ENCODE measurements at places on chromosomes 2 and 18.

GRCh38 chr18:35611518-35611917 lies 30.0 kb downstream of the GALNT1 start:
- no peak for DNase-seq

DNA sequence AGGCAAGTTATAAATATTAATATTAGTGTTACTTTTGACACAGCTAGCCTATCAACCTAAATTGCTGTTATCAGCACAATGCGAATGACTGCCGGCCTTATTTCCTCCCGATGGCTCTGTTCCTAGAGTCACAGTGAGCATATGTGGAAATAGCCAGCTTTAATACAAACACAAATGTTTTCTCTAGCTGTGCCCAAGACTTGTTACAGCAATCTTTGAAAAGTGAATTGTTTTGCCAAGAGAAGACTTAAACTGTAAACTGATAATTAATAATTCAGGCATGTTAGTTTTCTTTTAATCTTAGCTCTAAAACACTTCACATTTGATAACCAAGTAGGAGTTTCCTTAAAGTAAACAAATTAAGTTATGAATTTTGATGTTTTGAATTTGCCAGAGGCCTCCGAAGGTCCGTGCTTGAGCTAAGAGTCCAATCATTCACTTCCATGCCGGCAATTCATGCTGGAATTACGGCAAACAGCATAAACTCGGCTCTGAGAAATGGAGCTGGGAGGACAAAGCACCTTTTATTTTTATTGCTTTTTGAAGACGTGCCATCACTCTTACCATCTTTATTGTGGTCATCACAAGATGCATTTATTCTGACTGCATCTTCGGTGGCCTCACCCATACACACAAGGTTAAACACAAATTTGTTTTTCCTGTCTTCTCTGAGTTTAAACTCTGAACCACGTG lies 184.5 kb upstream of the CWC22 start:
- DNase-seq: no peak

DNA sequence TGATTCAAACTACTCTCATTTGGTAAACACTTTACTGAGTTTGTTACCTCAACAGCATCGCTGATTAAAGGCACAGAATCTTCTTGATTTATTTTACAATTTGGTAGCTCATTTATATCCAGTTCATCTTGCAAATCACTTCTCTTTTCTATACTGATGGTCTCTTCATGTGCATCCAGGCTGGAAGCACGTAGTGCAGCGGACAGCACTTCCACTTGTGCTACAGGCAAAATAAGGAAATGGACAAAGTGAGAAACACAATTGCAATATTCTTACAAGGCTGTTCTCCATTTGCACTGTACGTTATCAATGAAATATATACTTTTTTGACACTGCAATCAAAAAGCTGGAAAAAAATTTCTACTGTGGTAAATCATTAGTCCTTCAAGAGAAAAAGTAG lies 51.0 kb downstream of the PPP4R1 start:
- no peak for DNase-seq

DNA sequence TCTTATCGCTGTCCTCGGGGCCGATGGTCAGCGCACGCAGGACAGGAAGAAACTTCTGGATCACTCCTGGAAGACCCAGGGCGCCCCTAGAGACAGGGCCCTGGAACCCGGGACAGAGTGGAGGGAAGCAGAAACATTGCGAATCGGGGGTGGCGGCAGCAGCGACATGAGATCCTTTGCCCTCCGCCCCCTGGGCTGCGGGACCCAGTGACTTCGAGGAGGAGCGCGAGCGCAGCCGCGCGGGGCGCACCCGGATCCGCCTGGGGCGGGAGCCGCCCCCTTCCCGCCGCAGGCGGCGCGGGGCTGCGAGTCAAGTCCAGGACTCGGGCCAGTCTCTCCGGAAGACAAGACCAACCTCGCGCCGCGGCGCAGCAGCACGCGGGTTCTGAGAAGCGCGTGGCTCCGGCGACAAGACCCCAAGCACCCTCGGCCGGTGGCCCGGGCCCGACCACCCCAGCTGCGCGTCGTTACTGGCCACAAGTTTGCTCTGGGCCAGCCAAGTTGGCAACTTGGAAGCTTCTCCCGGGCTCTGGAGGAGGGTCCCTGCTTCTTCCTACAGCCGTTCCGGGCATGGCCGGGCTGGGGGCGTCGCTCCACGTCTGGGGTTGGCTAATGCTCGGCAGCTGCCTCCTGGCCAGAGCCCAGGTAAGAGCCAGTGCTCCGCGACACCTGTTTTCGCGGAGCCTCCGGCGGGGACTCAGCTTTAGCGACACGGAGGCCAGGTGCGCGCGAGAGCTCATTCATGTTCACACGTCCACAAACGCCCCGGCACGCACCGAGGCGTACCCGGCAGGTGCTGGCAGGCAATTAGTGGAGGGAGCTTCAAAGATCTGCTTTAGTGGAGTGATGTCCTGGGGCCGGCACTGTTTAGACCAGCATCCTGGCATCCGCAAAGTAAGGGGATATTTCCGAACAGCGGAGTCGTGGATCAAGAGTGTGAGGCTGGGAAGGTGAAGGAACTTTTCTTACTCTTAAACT lies at the start of gene PTH2R:
PTH2R (plus strand) TSS at position 319 of the 978 bp plus-strand sequence; CDS start at position 571, 252 bp downstream.
- peak; percentile 50 for DNase-seq

GRCh38 chr2:167480232-167480985 lies 592.1 kb downstream of the XIRP2 start:
- DNase-seq: no peak

GRCh38 chr2:109498906-109499305 lies 114.9 kb downstream of the SEPTIN10 start:
- DNase-seq: no peak

- no peak for DNase-seq
Measured at GRCh38 chr18:35141567-35142274, 99.1 kb upstream of the ZNF397 start.

DNA sequence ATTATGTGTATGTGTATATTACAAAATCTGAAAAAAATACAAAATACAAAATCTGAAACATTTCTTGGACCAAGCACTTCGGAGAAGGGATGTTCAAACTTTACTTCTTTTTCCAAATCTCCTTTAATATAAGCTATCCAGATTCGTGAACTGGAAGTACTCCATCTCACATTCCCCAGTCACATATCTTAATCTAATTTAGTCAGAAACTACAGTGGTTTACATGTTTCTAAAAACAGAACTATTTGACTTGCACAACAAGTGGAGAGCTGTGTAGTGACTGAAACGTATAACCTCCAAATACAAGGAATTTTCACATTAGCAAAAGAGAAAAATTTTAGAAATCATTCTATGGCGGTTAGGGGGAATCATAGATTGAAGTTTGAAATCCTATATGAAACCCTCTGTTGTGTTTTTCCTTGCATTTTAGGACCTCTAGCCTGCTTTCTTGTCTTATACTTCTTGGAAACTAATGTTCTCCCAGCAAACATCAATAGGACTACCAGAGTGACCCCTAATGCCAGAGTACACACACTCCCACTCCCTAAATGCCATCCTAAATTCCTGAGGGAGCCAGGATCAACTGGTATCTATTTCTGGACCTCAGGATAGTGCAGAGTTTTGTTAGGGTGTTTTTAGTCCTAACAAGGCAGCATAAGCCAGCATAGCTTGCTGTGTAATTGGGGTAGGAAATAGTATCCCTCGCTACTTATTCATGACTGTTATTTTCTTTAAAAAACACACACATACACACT lies 30.2 kb upstream of the ROCK1 start:
- no peak for DNase-seq

- peak; percentile 68 for DNase-seq
Measured at GRCh38 chr2:199659207-199659606, 191.8 kb downstream of the FTCDNL1 start.

- DNase-seq: no peak
Measured at GRCh38 chr2:108853421-108853820, 66.8 kb downstream of the CCDC138 start.

- no peak for DNase-seq
Measured at GRCh38 chr18:2827061-2827460, 19.7 kb upstream of the EMILIN2 start.

GRCh38 chr18:4987452-4988405 lies 209.3 kb downstream of the AKAIN1 start:
- DNase-seq: no peak

- DNase-seq: no peak
Measured at GRCh38 chr2:48272199-48272598, 257.8 kb upstream of the STON1 start.

DNA sequence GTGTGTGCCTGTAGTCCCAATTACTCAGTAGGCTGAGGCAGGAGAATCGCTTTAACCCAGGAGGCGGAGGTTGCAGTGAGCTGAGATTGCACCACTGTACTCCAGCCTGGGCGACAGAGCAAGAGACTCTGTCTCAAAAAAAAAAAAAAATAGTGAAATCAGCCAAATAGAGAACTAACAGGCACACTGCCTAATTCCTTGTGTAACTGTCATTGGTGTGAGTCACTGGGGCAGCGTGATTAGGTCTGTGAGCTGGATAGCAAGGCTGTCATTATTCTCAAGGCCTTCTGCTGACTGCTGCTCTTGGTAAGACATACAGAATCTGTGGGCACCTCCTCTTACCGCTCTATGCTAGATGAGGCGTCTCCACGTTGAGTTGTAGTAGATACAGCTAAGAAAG lies 270.3 kb downstream of the NEDD4L start:
- no peak for DNase-seq
